ENCODE measurements at places on chromosomes 4 and X. TPM values are rescaled to one million over a fixed set of nuclear protein-coding genes. Genes with fewer than 3 reads are reported as not detected.

DNA sequence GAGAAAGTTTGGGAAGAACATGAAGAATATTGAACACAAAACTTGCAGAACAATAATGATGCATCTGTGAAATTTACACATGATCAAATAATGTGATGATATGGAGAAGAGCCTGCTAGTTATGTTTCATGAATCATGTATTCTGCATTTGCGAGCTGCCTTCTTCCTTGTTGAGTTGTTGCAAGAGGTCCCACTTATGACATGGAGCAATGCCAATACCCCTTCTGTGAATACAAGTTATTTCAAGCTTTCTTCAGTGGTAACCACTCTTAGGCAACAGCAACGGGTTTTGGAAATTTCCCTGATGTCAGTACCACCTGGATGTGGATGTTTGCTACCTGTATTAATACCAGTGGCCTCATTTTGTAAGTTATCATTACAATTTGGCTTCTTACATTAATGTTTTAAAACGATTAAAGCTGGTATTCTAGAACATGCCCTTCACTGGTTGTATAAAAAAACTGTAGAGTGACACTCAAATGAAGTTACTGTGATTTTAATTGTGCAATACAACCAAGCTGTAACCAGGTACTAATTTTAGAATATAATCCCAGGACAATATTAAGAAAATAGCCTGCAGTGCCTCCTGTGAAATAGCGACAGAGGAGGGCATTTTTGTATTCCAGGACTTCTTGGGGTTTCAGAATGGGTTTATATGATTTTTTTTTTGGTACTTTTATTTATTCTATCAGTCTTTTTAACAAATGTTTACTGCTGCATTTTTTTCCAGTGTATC, 25.3 kb downstream of the IQCM start:
- no peak for DNase-seq

- no peak for DNase-seq
These were observed 2254.4 kb downstream of the ARAP2 start for GRCh38 chr4:33989820-33990443.

GRCh38 chr4:184644553-184645307, 4.5 kb downstream of the CASP3 start:
- DNase-seq = no peak

GRCh38 chr4:154602404-154603020, 9.9 kb downstream of the FGG start:
- DNase-seq = no peak

GRCh38 chr4:93031431-93032098, 727.8 kb downstream of the GRID2 start:
- no peak for DNase-seq

GRCh38 chr4:26533685-26534084, 43.4 kb upstream of the CCKAR start:
- no peak for DNase-seq

- DNase-seq = no peak
These were observed 148.0 kb downstream of the PARM1 start for GRCh38 chr4:75080888-75081287.

Gene KLHL4
- polyA plus RNA-seq = 6.4 TPM

GRCh38 chr4:48602222-48602621, 112.2 kb downstream of the ZAR1 start:
- DNase-seq = no peak

GRCh38 chr4:102819588-102820365, 7.6 kb downstream of the UBE2D3 start:
- DNase-seq = no peak

Gene NPNT
- polyA plus RNA-seq = 176 TPM

DNA sequence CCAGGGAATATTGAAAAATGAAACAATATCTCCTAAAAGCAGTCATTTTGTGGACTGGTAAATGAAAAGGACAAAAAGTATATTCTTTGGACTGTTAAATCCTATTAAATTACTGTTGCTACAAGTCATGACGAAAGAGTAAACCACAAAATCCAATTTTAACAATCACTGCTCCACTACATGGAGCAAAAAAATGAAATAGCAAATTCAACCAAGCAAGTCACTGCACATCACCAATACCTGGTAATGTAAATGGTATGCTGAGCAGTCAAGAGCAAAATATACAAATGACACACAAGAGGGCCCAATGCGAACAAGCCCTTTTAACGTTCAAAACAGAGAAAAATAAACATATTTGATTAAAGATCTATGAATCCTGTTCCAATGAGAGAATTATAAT, 126.2 kb downstream of the KLHL13 start:
- DNase-seq = no peak

Gene SPANXN3
- not detected for polyA plus RNA-seq

- no peak for DNase-seq
These were observed 42.3 kb downstream of the AFF2 start for GRCh38 chrX:148542481-148543255.

Gene GRPEL1
- polyA plus RNA-seq = 37.1 TPM

DNA sequence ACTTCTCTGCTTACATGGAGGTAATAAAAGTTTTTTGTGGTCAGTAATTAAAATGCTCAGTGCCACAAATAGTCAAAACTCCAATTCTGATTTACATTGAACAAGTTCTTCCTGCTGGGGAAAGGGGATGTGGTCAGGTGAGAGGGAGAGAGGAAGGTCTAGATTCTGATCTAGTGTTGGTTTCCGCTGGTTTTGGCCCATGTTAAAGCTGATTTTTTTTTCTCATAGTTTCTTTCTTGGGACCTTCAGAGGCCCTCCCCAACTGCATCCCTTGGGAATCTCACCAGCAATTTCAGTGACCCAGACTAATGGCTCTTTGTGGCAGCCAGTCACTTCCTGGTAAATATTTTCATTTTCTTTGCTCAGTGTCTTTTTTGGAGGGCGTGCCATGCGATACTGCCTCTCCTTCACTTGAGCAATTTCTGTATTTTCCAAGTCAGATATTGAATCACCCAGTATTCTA, 332.7 kb downstream of the RAPGEF2 start:
- DNase-seq = no peak

- DNase-seq = no peak
These were observed 72.1 kb downstream of the AMOT start for GRCh38 chrX:112768563-112768962.

Gene TMEM47
- polyA plus RNA-seq = 47.2 TPM

Gene PLP1
- 6.8 TPM for polyA plus RNA-seq

Gene ARR3
- polyA plus RNA-seq = not detected

GRCh38 chr4:8079916-8080753, 78.5 kb downstream of the ABLIM2 start:
- no peak for DNase-seq

Gene FGFBP2
- 0.13 TPM for polyA plus RNA-seq

- peak; percentile 52 for DNase-seq
These were observed 18.0 kb upstream of the CYP2U1 start for GRCh38 chr4:107913283-107913899.

Gene CYBB
- 12.1 TPM for polyA plus RNA-seq

DNA sequence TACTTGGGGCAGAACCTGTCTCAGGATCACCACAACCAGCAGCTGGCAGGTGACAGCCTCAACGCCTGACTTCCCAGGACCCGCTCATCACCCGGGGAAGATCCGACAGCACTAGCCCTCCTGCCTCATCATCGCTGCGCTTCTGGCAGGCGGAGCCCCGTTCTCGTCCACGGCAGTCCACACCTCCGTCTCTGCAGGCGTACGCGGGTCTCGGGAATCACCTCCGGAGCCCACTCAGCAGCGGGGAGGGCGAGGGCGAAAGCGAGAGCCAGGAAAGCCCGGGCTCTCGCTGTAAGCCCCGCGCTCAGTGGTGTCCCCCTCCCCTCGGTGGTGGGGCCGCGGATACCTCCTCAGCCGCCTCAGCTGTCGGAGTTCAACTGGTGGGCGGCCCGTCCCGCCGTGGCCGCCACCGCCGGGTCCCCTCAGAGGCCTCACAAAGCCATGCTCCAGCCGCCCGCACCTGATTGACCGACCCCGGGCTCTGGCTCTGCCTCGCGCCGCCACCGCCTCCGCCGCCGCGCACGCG, 518 bp upstream of the CNKSR2 start:
- DNase-seq = no peak

GRCh38 chr4:101977076-101977475, 186.5 kb downstream of the BANK1 start:
- DNase-seq = no peak

Gene MAPK10
- polyA plus RNA-seq = 61.4 TPM

- DNase-seq = no peak
These were observed 871.1 kb upstream of the SLIT2 start for GRCh38 chr4:19380600-19380999.

Gene MGAT4D
- not detected for polyA plus RNA-seq

- DNase-seq = no peak
These were observed 11.7 kb upstream of the FAT4 start for GRCh38 chr4:125303058-125303457.

Gene LUZP4
- polyA plus RNA-seq = not detected

DNA sequence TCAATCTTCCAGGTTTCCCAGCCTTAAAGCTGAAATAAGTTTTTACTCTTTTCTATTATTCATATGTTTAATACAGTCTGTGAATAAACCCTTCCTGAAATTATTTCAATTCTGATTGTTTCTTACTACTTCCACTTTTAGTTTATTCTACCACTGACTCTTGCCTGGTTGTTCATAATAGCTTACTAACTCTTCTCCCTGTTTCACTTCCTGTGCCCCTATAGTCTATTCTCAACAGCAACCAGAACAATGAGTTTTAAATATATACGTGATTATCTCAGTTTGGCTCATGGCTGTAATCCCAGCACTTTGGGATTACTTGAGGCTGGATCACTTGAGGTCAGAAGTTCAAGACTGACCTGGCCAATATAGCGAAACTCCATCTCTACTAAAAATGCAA, 408.0 kb upstream of the SPOCK3 start:
- DNase-seq = no peak

- no peak for DNase-seq
These were observed 308.0 kb downstream of the PPP3CA start for GRCh38 chr4:101039367-101039766.

- DNase-seq = no peak
These were observed 83.3 kb downstream of the RLIM start for GRCh38 chrX:74531081-74531480.

DNA sequence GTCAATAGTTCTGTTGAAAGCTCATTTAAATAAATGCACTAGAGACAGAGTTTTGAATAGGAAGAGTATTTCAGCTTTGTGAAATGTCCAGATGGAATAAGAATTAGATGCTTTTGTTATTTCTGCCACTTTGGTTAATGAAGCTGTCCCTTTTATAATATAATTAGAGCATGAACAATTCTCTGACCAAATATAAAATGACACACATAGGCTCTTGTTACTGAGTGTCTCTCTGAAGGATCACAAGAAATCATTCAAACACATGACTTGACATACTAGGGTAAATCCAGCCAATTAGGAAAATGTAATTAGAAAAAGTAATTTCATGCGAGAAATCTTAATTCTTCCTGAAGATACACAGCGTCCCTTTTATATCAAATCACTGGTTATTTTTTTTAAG, 68.4 kb upstream of the DDIT4L start:
- DNase-seq = no peak

- DNase-seq = no peak
These were observed 223.4 kb downstream of the BCOR start for GRCh38 chrX:39874202-39874816.

DNA sequence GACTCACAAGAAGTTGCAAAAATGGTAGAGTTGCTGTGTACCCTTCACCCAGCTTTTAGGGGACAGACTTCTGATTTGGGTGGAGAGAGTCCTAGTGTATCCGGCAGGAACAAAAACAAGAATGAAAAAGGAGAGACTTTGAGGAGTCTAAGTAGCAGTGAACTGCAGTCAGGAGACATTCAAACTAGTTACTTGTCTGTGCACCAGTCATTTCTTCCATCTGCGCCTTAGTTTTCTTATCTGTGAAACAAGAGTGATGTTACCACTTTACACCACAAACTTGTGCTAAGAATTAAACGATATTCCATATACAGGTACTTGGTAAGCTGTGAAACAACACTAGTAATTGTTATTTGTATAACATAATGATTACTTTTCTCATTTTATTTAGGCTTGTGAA, 47.3 kb downstream of the SH2D1A start:
- DNase-seq = no peak

- no peak for DNase-seq
These were observed 69.1 kb upstream of the UCP1 start for GRCh38 chr4:140637836-140638235.

DNA sequence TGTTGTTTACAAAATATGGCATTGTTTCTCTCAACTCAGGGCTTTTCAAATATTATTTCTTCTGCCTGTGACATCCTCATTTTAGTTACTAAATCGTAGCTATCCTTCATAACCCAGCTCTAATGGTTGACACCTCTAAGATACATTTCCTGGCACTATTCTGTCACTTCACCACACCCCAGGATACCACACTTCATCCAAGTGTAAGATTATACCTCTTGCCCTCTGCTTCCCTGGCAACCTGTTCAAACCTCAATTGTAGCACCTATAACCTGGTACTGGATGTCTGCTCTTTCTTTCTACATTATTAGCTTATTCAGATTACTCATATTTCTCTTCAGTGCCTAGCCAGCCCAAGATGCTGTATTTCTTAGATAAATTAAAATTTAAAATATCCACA, 175.7 kb upstream of the SPIN4 start:
- DNase-seq = no peak

DNA sequence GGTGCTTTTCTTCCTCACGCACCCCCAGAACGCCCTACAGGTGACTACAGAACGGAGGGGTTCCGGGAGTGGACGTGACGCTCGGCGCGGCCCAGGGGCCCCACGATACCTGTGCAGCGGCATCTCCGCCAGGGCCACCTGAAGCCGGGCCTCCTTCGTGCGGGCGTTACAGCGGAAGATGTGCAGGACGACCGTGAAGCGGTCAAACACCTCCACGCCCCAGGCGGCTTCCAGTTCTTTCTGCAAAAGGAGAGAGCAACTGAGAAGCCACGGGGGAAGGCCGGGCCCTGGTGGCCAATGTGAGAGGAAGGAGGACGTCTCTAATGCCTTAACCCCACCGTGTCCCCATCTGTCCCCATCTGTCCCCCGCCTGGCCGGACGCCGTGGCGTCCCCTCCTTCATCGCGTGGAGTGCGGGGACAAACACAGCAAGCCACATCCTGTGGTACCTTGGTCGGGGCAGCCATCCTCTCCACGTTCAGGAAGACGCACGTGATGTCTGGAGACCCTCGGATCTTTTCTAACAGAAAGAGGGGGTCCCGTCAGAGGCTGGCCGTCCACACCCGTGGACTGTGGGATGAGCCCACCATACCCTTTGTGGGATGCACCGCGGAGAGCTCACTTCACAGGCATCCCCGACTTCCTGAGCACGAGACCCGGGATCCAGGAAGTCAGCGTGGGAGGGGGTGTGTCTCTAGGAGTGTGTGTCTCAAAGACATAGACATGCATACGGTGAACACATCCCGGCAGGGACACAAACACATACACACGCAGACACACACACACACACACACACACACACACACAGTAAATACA, 3.6 kb downstream of the GTPBP6 start:
- DNase-seq = no peak

Gene GYPE
- 3.0 TPM for polyA plus RNA-seq

Gene BRS3
- 0.08 TPM for polyA plus RNA-seq

- no peak for DNase-seq
These were observed 937 bp downstream of the HELQ start for GRCh38 chr4:83454686-83455085.

- DNase-seq = no peak
These were observed 167.1 kb downstream of the EFNB1 start for GRCh38 chrX:68995780-68996551.

- DNase-seq = no peak
These were observed 27.3 kb upstream of the SCOC start for GRCh38 chr4:140346136-140346535.

GRCh38 chr4:106058921-106059320, 163.7 kb downstream of the NPNT start:
- DNase-seq = no peak

- DNase-seq = no peak
These were observed 62.6 kb upstream of the KLF3 start for GRCh38 chr4:38601244-38601915.

Gene CLCN3
- polyA plus RNA-seq = 74.2 TPM

Gene CPEB2
- 21.3 TPM for polyA plus RNA-seq

Gene SSX1
- polyA plus RNA-seq = not detected

All from right renal pelvis (tissue), 4 donors.